ENCODE measurements at places on chromosomes 5 and 9. TPM values are rescaled to one million over a fixed set of nuclear protein-coding genes. Genes with fewer than 3 reads are reported as not detected.

GRCh38 chr9:113528811-113529210 lies 65.3 kb downstream of the RGS3 start:
- no peaks in the 10 kb centered on the region for H3K27me3 ChIP-seq
- H3K36me3 ChIP-seq, result peaks cover 4% of the 10 kb centered on the region
- no peak for DNase-seq
- H3K4me3 ChIP-seq, result no peak overlapping the region

DNA sequence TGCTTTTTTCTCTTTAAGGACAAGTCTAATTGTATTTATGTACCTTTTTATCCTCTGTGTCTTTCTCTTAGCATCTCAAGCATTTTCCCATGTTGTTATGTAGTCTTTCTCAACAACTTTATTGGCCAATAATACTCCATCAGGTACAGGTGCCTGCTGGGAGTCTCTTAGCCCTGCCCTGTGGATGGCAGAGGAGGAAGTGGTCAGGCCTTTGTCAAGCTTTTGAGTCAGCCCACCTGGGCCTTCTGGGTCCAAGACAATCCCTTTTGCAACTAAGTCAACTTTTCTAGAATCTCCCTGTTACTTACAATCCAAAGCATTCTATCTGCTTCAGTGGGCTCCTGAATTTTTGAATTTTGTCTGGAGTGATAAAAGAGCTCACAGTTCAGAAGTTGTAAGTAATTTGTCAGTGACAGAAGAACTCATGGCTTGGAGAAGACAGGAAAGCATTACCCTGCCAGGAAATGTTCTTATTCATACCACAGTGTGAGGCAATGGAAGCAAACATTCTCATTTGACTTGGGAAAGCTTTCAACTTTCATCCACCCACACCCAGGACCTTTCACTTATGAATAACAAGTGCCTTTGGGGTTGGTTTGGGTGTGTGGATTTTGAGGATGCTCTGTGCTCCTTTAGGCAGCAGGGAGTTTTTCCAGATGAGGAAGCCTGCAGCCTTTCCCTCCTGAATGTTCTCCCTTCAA lies 200.0 kb upstream of the S1PR3 start:
- H3K36me3 ChIP-seq, result no peaks in the 10 kb centered on the region
- no peak overlapping the region for H3K4me3 ChIP-seq
- no peaks in the 10 kb centered on the region for H3K27me3 ChIP-seq
- H3K4me1 ChIP-seq, result no peaks in the 10 kb centered on the region
- no peak overlapping the region for H3K27ac ChIP-seq

GRCh38 chr5:39213447-39214207 lies 5.7 kb downstream of the FYB1 start:
- no peak for DNase-seq
- H3K4me3 ChIP-seq, result no peak overlapping the region
- no peak overlapping the region for H3K27ac ChIP-seq
- H3K4me1 ChIP-seq, result no peaks in the 10 kb centered on the region
- no peaks in the 10 kb centered on the region for H3K36me3 ChIP-seq

GRCh38 chr5:172683264-172683644 lies 42.2 kb downstream of the NEURL1B start:
- no peaks in the 10 kb centered on the region for H3K36me3 ChIP-seq
- H3K4me1 ChIP-seq, result peaks cover 42% of the 10 kb centered on the region
- no peak overlapping the region for H3K4me3 ChIP-seq
- DNase-seq, result no peak
- H3K27ac ChIP-seq, result no peak overlapping the region

- H3K4me1 ChIP-seq, result no peaks in the 10 kb centered on the region
- H3K27me3 ChIP-seq, result no peaks in the 10 kb centered on the region
- H3K4me3 ChIP-seq, result no peak overlapping the region
- no peak overlapping the region for H3K27ac ChIP-seq
Measured at GRCh38 chr5:136418301-136418700, 53.0 kb upstream of the TRPC7 start.

- peaks cover 9% of the 10 kb centered on the region for H3K4me1 ChIP-seq
- H3K36me3 ChIP-seq, result no peaks in the 10 kb centered on the region
- H3K27ac ChIP-seq, result no peak overlapping the region
- no peaks in the 10 kb centered on the region for H3K27me3 ChIP-seq
- H3K4me3 ChIP-seq, result no peak overlapping the region
Measured at GRCh38 chr5:34587355-34588241, 68.5 kb upstream of the RAI14 start.

The SPATA31C1 gene
- not detected for polyA plus RNA-seq

The CBY3 gene
- polyA plus RNA-seq, result not detected

The ZMAT2 gene
- 42.1 TPM for polyA plus RNA-seq
